ENCODE measurements at places on chromosomes 16 and 17.

DNA sequence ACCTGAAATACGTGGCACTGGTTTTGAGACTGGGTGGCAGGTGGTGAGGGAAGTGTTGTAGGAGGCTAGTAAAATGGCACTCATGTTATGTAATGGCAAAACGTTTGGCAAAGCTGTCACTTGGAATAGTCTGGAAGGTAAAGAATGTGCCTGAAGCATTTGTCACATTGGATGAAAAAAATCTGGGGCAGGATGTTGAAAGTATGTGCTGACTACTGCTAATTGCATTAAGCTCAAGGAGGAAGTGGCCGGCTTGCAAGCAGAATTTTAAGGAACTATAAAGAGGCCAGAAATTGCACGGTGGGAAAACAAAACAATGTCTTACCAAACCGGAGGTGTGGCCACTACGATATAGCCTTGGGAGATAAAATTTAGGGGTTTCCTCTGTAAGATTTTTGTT, 26.6 kb upstream of the NLRP1 start:
- DNase-seq = no peak

GRCh38 chr16:87416826-87417527, 24.8 kb downstream of the MAP1LC3B start:
- peak; percentile 82 for DNase-seq

- DNase-seq = no peak
Measured at GRCh38 chr16:2398520-2398919, 30.7 kb upstream of the CCNF start.

GRCh38 chr17:1592751-1593629, 30.4 kb upstream of the PITPNA start:
- DNase-seq = no peak

GRCh38 chr16:318628-319027, 33.9 kb downstream of the AXIN1 start:
- no peak for DNase-seq

DNA sequence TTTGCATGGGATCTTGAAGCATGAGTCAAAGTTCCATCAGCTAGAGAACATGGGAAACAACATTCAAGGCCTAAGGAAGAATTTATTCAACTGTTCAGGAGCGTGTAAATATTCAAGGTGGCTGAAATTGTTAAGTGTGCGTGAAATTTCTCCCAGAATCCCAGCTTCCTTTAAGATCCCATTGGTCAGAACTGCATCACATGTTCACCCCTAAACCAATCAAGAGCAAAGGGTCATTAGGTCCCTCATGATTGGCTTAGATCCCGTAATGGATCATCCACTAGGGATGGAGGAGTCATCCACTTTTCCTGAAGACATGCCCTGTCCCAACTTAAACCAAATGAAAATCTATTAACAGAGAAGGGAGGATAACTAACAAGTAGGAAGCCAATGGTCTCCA, 201.6 kb downstream of the TMEM114 start:
- DNase-seq = no peak

GRCh38 chr17:10612957-10613744, 44.0 kb downstream of the MYH3 start:
- no peak for DNase-seq

GRCh38 chr17:59126809-59127417, 20.2 kb upstream of the TRIM37 start:
- no peak for DNase-seq

DNA sequence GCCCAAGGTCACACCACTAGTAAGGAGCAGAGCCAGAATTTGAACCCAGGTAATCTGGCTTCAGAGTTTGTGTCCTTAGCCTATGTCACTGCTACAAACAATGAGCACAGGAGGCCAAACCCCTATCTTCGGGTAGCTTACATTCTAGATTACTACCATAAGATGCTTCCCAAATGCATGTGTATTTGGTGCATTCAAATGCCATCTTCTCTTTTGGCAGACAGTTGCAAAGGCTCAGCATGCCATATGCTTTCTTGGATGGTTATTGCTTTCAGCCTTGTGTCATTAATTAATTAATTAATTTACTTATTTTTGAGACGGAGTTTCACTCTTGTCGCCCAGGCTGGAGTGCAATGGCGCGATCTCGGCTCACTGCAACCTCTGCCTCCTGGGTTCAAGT, 80.7 kb downstream of the DNAH3 start:
- no peak for DNase-seq

DNA sequence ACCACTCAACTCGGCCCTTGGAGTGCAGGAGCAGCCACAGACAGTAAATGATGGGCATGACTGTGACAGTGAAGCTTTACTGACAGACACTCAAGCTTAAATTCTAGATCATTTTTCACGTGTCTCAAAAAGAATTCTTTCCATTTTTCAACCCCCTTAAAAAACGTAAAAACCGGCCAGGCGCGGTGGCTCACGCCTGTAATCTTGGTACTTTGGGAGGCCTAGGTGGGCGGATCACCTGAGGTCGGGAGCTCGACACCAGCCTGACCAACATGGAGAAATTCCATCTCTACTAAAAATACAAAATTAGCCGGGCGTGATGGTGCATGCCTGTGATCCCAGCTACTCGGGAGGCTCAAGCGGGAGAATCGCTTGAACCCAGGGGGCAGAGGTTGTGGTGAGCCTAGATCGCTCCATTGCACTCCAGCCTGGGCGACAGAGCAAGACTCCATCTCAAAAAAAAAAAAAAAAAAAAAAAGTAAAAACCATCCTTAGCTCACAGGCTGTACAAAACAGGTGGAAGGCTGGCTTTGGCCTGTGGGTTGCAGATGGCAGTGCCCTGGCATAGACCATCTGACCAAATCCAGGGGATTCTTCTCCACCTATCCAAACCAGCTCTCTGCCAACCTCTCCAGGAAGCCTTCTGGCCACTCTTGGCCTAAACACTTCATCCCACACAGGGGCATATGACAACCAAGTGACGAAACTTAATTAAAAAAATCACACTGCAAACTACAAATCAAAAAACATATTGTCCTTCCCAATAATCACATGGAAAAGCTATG, 18.3 kb downstream of the TBC1D16 start:
- no peak for DNase-seq

DNA sequence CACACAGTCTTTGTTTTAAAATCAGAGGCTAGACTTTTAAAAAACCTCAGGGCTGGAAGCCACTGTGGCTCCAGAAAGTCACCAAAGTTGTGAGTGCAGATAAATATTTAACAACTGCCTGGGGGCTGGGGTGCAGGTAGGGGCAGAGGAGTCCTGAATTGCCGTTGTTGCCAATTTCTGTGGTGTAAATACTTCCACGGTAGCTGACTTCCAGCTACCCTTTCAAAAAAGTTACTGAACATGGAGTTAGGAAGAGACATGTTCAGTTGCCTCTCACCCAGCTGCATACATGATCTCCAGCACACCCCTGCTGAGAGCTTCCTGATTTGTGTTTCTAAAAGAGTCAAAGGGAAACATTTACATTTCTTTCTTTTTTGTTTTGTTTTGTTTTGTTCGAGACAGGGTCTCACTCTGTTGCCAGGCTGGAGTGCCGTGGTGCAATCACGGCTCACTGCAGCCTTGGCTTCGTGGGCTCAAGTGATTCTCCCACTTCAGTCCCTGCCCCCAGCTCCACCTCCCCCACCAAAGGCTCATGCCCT, 58.7 kb downstream of the PLXDC1 start:
- DNase-seq = no peak

DNA sequence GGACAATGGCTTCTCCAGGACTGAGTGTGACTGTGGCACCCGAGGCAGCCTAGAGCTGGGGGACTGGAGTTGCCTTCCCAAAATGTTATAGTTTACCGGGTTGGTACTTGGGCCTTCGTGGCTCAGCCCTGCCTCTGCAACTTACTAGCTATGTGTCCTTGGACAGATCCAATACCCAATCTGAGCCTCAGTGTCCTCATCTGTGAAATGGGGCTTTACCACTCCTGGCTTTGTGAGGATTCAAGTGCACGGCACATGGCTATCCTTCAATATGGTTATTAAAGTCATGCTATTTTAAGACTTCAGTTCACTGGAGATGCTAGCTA, 9.6 kb downstream of the IRX5 start:
- DNase-seq = no peak

GRCh38 chr17:27339198-27339835, 45.4 kb downstream of the WSB1 start:
- DNase-seq = peak; percentile 49

DNA sequence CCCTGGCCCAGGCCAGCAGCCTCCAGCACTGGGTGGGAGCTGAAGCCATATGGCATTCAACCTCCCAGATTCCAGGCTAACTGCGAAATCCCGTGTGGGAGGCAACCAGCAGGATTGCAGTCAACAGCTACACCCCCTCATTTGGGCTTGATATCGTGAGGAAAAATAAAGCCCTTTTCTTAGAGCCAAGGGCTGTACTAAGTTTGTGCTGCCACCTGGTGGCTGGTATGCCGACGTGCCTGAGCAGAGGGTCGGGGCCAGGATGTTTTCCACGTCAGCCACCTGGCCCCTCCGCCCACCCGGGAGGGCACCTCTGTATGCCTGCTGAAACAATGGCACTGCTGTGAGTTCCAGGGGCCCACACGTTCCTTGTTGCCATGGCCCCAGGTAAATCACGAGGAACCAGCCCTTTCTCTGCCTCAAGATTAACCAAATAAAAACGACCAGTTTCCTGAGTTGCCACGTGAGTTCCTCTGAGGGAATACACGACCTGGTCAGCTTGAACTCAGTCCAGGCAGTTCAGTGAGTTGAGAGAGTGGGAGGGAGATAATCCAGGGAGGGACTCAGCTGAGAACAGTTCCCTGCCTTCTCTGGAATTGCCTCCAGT, 9.0 kb downstream of the TMEM98 start:
- DNase-seq = peak; percentile 89

DNA sequence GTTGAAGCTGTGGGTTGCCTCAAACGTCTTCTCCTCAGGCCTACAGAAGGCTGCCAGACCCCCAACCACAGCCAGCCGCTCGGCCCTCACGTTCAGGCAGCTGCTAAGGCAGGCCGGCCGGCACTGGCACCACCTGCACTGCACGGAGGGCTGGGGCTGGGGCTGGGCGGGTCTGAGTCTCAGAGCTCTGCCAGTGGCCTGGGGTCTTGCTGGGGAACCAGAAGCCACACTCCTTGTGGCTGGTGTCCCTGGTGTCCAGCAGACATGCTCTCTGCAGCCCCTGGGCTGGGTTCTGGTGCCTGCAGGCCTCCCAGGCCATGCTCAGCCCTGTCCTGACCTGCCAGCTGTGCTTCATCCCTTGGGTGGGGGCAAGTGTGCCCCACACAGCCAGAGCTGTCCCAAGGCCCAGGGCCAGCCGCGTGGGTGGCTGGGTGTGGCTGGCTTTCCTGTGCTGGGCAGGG, 42.0 kb downstream of the BAHCC1 start:
- DNase-seq = no peak

DNA sequence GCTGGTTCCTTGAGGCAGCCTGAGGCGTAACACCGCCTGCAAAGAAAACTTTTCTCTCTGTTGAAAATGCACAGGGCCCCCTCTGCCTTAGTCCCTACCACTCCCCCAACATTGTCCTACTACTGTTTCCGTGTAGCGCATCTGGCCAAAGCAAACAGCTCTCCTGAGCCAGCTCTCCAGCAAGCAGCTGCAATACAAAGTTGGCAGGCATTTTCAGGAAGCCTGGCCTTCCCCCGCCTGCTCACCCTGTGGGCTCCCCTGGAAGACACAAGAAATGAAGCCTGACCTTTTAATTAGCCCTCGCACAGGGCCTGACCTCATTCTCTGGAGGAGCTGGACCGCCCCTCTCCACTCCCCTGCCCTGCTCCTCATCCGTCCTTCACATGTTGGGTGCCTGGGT, 66.7 kb downstream of the SOX9 start:
- DNase-seq = peak; percentile 84

GRCh38 chr16:79609861-79610260, 9.3 kb upstream of the MAF start:
- DNase-seq = no peak

- DNase-seq = no peak
Measured at GRCh38 chr16:52422307-52422706, 124.6 kb downstream of the TOX3 start.

DNA sequence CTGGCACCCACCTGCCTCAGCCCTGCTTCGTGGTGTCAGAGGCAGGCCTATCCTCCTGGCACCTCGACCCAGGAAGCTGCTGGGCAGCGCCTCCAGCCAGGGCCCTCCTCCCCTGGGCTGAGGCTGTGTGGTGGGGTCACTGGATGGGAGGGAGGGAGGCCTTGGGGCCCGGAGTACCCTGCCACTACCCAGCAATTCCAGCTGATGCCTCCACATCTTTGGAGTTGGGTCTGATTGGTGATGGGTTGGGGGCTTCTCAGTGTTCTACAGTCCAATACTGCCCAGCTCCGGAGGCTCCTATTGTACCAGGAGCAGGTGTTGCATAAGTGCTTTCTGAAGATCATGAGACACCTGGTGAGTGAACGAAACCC, 48.0 kb downstream of the USP22 start:
- DNase-seq = peak; percentile 58

- peak; percentile 89 for DNase-seq
Measured at GRCh38 chr17:330993-331701, 21.5 kb downstream of the RPH3AL start.

GRCh38 chr16:240559-240958, 5.9 kb downstream of the FAM234A start:
- DNase-seq = no peak

DNA sequence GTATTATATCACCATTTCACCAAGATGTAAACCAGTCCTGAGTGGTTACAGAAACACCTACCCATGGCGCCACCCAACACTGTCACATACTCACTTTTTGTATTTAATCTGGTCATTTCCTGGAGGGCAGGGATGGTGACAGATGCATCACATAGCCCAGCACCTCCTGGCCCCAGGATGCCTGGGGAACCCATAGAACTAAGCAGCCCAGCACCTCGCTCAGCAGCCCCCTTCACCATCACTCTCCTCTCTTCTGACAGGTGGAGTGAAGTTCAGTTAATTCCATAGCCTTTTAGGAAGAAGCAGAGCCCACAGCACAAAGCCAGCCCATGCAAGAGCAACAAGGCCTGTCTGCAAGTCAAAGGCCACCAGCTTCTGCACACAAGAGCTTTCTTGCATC, 27.5 kb downstream of the MYLK3 start:
- no peak for DNase-seq

- no peak for DNase-seq
Measured at GRCh38 chr17:38898291-38898679, 27.1 kb upstream of the LASP1NB start.

DNA sequence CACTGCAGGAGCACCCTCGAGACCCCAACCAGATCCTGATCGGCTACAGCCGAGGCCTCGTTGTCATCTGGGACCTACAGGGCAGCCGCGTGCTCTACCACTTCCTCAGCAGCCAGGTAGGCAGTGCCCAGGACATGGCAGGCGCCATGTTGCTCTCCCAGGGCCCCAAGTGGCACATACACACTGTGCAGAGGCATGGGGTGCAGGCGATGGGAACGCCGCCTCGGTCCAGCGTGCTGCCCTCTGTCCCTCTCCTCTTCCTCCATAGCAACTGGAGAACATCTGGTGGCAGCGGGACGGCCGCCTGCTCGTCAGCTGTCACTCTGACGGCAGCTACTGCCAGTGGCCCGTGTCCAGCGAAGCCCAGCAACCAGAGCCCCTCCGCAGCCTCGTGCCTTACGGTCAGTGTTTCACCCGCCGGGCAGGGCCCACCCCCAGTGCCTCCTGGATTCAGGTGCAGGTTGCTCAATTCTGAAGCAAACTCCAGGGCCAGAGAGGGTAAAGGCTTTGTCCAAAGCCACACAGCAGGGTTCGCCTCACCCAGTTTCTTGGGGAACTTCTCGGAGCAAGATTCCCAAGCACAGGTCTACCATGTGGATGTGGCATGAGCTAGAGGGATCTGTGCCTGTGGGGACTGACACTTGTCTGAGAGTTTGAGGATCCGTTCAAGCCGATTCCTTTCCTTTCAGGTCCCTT, 24.4 kb upstream of the MYO15B start:
- no peak for DNase-seq

Data from posterior vena cava (tissue), 2 donors.